ENCODE measurements at places on chromosomes 4 and X.
A peak's percentile ranks its signal among the peaks of the same experiment; 100 is the strongest.

- DNase-seq = no peak
These were observed 9.3 kb downstream of the ZXDA start for GRCh38 chrX:57900975-57901374.

DNA sequence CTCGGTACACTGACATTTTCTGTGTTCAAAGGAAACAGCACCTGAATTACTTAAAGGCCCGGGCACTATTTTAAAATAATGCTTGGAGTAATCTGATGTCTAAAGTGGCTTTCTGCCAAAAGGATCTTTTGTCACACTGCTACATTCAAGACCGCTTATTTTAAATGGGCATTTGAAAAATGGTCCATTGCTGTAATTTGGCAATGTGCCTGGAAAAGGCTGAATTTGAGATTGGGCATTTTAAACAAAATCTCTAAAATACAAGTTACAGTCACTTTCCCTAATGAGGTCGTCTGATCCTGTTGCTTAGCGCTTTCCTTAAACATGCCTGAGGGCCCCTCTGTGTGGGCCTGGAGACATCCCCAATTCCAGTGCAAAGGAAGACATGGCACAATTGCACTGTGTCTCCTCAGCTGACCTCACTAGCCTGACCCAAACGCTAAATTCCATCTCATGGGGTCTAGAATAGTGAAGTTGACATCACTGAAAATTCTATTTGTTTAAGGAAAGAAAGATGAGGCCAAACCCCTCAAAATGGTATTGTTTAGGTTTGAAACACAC is 214.2 kb downstream of the GPC3 start:
- peak; percentile 22 for DNase-seq

- no peak for DNase-seq
These were observed 274.5 kb downstream of the GPAT3 start for GRCh38 chr4:83810428-83810827.

GRCh38 chr4:134320048-134320447 is 118.5 kb upstream of the PABPC4L start:
- DNase-seq = no peak

DNA sequence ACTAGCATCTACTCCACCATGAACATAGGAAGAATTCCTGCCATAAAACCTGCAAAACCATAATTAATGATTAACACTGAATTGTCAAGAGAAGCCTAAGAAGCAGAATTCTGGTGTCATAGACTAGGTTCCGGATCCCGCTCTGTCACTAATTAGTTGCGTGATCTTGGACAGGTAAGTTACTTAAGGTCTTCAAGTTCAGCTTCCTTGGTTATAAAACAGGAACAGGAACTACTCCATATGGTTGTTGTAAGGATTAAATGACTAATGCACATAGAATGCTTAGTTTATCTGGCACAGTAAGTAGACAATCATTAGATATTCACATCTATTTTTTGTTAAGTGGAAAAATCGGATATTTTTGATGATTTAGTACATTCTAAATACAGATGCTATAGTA is 14.3 kb downstream of the G3BP2 start:
- no peak for DNase-seq

DNA sequence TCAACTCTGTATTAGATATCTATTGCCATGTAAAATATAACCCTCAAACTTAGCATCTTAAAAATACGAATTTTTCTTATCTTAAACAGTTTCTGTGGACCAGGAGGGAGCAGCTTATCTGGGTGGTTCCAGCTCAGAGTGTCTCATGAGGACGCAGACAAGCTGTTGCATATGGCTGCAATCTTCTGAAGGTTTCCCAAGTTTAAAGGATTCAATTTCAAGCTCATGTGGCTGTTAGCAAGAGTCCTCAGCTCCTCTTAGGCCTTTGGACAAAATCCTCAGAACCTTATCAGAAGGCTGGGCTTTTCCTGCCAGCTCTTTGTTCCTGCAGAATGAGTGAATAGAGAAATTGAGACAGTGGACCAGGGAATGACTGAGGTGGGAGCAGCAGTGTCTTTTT is 2.8 kb upstream of the CTSO start:
- no peak for DNase-seq

- DNase-seq = no peak
These were observed 109.5 kb downstream of the GK start for GRCh38 chrX:30762755-30763154.

GRCh38 chrX:103215425-103215991 is 600 bp downstream of the BEX4 start:
- DNase-seq = peak; percentile 51

- no peak for DNase-seq
These were observed 96.2 kb downstream of the SOWAHB start for GRCh38 chr4:76801621-76802235.

DNA sequence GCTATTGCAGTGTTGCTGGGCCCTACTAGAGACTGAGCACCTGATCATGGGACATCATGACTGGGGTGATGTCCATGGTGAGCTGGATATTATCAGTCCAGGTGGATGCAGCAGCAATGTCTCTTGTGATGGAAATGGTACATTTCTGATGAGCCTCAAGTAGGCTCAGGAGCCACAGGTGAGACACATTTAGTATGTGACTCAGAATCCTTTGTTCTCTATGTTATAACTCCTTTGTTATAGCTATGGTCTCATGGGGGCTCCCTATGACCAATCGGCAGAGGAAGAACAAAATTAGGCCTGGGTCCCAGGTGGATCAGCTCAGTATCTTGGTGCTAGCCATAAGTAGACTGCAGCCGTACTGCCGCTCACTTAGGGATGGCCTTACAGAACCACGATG is 107.9 kb upstream of the FAT1 start:
- DNase-seq = no peak

DNA sequence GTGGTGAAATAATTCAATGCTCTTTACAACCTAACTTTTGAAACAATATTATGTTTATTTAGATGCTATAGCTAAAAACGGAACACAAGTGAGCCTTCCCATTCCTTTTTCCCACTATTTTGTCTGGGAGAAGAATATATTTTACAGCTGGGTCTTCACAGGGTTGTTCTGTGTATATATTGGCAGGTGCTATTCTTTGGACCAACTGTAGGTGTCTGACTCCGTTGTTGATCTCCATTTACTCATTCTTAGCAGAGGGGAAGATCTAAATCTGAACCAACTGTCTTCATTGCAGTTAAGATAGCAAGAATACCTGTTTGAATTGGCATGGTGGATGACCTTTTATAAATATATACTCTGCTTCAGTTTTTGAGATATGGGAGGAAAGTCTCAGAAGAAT is 257.4 kb downstream of the CFAP299 start:
- DNase-seq = no peak

GRCh38 chr4:6264225-6264540 is 5.5 kb upstream of the WFS1 start:
- no peak for DNase-seq

GRCh38 chrX:34764852-34765361 is 107.8 kb upstream of the TMEM47 start:
- DNase-seq = no peak

DNA sequence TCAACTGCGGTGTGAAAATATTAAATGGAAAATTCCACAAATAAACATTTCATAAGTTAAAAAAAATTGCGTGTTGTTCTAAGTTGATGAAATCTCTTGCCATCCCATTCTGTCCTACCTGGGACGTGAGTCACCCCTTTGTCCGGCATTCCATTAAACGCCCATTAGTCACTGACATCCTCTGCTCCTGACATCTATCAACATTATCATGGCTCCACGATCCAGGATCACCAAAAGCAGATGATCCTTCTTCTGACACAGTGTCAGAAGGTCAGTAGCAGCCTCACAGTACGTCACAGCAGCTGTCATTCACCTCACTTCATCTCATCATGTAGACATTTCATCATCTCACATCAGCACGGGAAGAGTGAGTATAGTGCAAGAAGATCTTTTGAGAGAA is 125.7 kb downstream of the ZNF827 start:
- no peak for DNase-seq

- no peak for DNase-seq
These were observed 28.5 kb downstream of the EMCN start for GRCh38 chr4:100489305-100489704.

DNA sequence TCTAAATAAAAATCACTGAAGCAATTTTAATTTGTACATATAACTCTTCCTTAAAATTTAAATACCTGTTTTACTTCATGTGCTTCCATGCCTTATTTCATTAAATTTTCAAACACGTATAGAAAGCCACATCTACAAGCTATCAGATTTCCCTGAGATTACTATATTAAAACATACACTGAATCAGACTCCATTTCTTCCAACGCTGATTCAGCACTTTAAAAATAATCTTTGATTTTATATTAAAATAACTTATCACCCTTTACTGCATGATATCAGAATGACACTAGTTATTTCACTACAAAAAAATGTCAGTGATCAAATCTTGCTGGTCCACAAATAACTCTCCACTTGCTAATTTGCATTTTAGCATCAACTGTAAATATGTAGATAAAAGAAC is 550.8 kb downstream of the IL1RAPL1 start:
- no peak for DNase-seq

GRCh38 chr4:69714086-69714485 is 46.3 kb downstream of the SULT1B1 start:
- no peak for DNase-seq

DNA sequence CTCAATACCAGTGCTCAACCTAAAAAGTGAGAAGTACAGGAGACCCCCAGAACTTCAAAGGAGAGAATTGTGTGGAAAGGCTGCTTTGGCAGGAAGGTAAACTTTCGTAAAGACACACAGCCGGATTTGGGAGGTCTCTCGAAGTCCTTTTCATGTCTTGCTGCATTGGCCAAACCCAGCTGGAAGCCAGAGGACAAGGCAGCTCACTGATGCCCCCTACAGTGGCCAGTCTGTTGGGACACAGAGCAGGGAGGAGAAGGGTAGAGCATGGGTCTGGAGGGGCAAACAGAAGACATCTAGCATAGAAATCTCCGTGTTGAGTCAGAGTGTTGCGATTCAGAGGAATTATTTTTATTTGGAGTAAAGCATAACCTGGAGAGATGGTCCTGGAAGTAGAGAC is 198.9 kb downstream of the ANK2 start:
- peak; percentile 60 for DNase-seq

GRCh38 chrX:24034485-24034884 is 7.5 kb upstream of the KLHL15 start:
- no peak for DNase-seq

- DNase-seq = no peak
These were observed 30.4 kb upstream of the HPGDS start for GRCh38 chr4:94372991-94373390.

- DNase-seq = no peak
These were observed 326.3 kb downstream of the ARHGAP10 start for GRCh38 chr4:148057984-148058859.

GRCh38 chr4:76533314-76533713 is 98.3 kb downstream of the SHROOM3 start:
- no peak for DNase-seq

DNA sequence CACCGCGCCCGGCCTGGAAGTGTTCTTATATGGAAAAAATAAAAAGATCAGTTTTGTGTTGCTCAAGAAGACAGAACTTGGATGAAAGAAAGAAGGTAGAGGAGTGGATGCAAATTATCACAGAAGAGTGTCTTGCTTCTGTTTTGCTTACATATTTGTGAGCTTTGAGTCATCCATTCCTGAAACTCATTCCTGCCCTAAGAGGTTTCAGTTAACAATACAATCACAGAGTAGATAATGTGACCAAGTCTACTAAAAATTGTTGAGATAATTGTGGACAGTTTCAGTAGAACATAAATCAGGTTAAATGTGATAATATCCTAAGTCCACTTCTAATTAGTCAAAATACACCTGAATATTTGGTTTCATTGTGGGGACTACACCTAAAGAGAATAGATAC is 26.4 kb upstream of the LRCH2 start:
- no peak for DNase-seq

DNA sequence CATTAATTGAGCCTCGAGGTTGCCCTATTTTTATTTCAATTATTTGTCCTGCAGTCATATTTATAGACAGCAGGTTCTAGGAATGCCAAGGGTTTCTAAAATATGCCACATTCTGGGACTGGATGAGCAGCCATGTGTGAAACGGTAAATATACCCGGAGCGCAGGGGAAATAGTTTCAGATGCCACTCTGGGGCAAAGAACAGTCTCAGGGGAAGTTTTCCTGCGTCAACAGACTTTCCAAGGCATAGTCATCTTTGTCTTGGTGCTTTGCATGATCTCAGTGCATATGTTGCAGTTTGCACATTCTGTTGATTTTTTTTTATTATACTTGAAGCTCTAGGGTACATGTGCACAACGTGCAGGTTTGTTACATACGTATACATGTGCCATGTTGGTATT is 71.0 kb downstream of the GPAT3 start:
- DNase-seq = no peak

- DNase-seq = no peak
These were observed 322.2 kb downstream of the IQCM start for GRCh38 chr4:149493492-149493891.

GRCh38 chr4:183362916-183363542 is 40.8 kb upstream of the CLDN24 start:
- no peak for DNase-seq

- DNase-seq = no peak
These were observed 277.6 kb upstream of the NWD2 start for GRCh38 chr4:36966756-36967460.

- DNase-seq = peak; percentile 66
These were observed 143.9 kb downstream of the BCOR start for GRCh38 chrX:39953879-39954278.

DNA sequence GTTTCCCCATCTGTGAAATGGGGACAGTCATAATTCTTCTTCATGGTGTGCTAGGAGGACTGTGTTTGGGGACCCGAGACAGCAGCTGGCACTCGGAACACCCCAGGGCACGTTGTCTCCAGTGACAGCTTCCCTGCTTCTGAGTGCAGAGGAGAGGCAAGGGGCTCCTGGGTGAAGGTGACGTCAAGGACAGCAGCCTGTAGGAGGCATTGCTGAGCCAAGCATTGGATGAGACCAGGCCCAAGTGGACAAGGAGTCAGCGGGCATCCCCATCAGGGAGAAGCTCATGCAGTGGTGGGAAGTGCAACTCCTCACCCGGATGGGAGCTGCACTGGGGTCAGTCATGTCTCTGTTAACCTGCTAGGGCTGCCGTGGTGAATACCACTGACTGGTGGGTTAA is 46.1 kb downstream of the EVC start:
- DNase-seq = no peak

GRCh38 chr4:8439168-8439567 is 1.4 kb downstream of the ACOX3 start:
- no peak for DNase-seq

- no peak for DNase-seq
These were observed 462.4 kb downstream of the IQCM start for GRCh38 chr4:149353241-149353640.

DNA sequence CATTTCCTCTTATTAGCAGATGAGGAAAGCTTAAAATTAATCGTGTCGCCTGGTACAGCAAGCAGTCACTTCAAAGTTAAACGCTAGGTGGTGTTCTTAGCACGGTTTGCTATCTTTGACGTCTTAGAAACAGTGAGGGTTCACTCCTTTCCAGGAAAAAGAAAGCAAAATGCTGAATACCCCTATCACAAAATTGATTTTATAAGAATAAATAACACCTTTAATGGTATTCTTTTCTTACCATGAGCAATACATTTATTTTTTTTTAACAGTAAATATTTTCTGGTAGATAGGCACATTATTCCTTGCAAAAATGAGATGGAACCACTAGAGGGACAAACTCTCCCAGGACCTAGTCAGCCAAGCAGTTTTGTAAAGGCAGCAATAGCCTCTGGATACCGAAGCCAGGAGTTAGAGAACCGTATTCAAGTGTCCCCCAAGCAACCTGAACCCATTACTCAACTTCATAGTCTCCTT is 153.9 kb downstream of the KDR start:
- peak; percentile 31 for DNase-seq

- DNase-seq = no peak
These were observed 227.4 kb upstream of the CXorf51B start for GRCh38 chrX:146581981-146582712.

- DNase-seq = no peak
These were observed 820.2 kb downstream of the FSTL5 start for GRCh38 chr4:161343569-161343950.

Data from SJCRH30 (cell line).